ENCODE measurements at places on chromosomes 6 and 20.

DNA sequence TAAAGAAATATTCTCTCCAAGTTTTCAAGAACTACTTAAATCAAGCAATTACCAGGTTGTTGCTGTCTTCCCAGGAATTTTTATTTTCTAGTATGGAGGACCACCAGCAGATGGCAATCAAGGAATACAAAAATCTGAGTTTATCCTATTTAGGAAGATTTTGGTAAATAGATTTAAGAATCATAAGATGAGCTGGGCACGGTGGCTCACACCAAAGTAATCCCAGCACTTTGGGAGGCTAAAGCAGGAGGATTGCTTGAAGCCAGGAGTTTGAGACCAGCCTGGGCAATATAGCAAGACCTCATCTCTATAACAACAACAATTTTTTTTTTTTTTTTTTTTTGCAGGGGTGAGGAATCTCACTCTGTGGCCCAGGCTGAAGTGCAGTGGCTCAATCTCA, 19.3 kb upstream of the SEC63 start:
- no peak for DNase-seq

- DNase-seq, result no peak
Observed at GRCh38 chr20:44559302-44559701, 23.1 kb upstream of the PKIG start.

DNA sequence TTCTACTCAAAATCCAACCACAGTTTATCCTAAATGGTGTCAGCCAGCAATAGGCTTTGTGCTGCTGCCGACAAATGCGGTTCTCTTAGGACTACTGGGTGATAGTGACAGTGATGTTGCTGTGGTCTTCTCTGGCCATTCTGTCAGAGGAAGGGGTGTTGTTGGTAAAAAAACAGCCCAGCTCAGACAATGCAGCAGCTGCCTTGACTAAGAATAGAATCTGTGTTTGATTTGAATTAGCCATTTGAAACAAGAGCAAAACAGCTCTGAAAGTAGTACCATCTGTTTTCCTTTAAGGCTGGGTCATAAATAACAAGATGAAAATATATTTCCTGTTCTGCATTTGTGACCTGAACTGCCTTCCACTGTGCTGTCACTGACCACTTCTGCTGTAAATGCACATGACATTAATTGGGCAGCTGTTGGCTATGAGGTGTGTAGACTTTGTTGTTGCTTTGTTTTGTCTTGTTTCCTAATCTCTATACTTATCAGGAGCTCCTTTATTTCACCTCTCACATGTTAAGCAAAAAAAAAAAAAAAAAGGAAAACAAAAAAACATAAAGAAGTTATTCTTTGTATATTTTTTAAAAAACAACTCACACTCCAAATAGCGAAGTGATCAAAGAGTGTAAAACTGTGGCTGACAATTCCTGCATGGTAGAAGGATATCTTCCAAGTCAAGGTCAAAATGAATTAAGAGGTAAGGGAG, 497.8 kb upstream of the ARID1B start:
- DNase-seq, result no peak

GRCh38 chr6:37169496-37170272, at the start of gene PIM1:
PIM1 (plus strand) TSS chr6:37170152; CDS start chr6:37170576, 424 bp downstream.
- DNase-seq, result peak; percentile 99

DNA sequence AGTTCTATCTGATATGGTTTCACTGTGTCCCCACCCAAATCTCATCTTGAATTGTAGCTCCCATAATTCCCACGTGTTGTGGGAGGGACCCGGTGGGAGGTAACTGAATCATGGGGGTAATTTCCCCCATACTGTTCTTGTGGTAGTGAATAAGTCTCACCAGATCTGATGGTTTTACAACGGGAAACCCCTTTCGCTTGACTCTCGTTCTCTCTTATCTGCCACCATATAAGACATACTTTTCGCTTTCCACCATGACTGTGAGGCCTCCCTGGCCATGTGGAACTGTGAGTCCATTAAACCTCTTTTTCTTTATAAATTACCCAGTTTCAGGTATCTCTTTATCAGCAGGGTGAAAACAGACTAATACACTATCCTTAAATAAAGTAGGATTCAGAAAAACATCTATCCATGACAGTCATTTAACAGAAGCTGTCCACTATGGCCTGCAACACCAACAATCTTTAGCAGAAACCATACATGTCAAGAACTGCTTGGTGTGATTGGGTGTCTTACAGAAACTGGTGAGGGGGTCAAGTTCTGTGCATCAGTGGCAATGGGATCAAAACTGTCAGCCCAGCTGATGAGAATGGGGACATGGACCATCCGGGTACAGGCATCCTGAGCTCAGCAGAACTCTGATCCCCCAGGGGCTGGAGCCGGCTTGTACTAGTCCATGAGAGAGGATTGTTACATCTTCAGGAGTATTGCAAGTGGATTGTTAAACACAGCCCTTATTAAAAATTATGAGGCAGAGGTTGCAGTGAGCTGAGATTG, 59.2 kb downstream of the SCML4 start:
- DNase-seq, result no peak

- no peak for DNase-seq
Observed at GRCh38 chr20:25394276-25394675, 3.6 kb upstream of the ABHD12 start.

DNA sequence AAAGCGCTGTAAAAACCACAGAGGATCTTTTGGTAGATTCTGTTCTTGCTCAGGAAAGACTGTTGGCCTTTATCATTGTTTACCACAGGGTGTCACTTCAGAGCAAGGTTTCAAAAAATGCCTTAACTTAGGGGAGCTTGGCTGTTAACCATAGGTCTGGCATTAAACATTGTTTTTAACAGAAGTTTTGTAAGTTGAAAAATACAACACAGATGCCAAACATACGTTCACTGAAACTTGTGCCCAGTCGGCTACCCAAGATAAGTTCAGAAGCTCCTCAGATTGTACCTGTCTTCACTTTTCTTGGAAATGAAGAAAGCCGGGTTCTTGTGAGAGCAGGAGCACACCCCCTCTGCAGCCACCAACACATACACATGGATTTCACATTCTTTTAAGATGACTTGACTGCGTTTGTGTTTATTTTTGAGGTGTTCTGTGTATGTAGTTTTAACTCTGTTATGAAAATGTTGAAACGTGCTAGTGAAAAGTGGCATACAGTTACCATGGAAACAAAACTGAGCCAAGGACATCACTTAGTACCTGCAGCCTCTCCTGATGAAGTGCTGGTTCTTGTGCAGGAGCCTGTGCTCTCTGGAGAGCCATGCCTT, 64.9 kb downstream of the SYCP2L start:
- no peak for DNase-seq

GRCh38 chr6:158793432-158793831, 25.7 kb downstream of the EZR start:
- DNase-seq, result no peak

DNA sequence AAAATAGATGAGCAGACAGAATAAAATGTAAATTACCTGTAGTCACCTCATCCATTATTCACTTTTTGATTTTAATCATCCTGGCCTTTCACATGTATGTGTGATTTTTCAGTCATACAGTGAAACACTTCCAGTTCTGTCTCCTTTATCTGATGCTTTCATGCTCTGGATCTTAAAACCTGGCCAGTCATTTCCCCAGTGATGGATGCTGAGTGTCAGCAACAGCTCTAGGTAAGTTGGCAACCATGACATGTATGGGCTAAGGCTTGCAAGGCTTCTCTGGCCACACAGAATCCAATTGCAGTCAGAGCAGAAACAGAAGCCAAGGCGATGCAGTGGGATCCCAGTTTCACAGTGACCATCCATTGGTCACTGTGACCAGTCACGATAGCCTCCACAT, 35.8 kb downstream of the FBXO9 start:
- no peak for DNase-seq

DNA sequence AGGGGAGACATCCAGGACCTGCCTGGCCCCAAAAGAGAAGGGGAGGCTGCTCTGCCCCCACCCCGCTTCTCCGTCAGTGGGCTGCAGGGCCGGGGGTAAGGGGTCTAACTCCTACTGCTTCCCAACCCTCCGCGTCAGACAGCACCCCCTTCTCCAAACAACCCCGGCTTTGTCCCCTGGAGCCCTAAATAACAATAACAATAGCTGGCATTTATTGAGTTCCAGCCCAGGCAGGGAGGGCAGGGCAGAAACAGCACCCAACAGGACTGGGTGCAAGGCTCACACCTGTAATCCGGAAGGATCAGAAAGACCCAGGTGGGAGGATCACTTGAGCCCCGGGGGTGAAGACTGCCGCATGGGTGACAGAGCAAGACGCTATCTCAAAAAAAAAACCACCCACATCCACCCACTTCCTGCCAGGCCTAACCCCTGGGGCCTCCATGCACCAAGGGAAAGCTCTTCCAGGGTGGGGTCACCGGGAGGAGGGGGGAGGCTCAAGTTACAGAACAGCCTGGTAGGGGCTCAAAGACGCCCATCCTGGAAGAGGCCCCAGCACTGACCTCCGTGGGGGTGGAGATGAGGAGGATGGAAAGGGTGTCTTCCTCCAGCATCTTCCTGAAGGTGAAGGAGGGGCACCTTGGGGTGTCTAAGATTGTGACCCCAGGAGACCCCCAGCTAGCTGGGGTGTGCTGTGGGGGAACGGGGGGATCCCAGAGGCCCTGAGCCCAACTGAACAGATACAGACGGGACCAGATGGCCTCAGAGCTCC, 1.3 kb upstream of the FNDC11 start:
- no peak for DNase-seq

- no peak for DNase-seq
Observed at GRCh38 chr6:46652232-46652602, 401 bp downstream of the CYP39A1 start.

DNA sequence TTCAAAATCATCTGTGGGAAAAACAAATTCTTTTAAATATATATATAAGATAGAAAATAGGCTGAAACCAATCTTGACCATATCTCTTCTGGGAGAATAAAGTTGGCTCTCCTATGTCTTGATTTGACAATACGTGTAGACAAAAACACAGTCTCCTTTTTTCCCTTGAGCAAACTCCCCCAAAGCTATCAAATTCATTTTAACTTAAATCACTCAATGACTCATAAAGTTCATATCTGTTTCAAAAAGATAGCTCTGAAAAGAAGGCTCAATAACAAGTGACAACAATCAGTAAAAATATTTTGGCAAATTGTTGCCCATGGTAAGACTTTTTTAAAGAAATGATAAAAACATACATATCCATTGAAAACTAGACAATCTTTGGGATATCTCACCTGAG, 236.0 kb upstream of the TENT5A start:
- DNase-seq, result no peak

DNA sequence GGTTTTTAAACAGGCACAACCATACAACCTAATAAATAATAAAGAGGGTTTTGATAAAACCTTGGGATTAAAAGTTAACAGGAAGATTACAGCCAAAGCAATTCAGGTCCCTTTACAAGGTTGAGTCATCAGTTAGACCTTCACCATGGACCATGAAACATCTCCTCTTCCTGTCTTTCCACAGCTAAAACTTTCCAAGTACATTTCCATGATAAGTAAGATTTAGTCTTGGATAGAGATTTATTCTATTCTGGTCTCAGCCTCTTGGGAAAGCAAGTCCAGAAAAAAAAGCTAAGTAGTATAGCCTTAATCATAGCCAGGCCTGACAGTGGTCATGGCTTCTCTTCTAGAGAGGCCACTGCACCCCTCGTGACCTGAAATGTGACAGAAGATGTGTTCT, 2.9 kb upstream of the PRSS35 start:
- no peak for DNase-seq

- no peak for DNase-seq
Observed at GRCh38 chr6:104305206-104305605, 554.5 kb downstream of the HACE1 start.

GRCh38 chr6:169527306-169527705, 174.5 kb downstream of the WDR27 start:
- DNase-seq, result no peak

DNA sequence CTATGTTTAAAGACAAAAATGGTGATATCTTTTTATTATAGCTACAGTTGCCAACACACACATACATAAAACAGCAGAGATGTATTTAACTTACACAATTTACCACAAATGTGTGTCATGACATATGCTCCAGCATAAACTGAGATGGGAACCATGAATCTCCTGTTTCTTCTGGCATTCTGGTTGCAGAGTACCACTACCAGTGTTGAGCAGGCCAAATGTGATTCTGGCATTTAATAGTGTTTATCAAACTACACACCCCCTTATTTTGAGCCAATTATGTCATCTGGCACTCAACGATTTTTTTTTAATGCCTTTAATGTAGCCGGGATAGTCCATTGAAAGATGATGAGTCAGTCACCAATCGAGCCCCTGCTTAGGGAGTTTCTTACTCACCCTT, 59.0 kb upstream of the TPD52L1 start:
- DNase-seq, result no peak

- no peak for DNase-seq
Observed at GRCh38 chr6:22271081-22271480, 25.8 kb downstream of the PRL start.

- no peak for DNase-seq
Observed at GRCh38 chr6:70717038-70717801, 49.5 kb downstream of the SMAP1 start.

DNA sequence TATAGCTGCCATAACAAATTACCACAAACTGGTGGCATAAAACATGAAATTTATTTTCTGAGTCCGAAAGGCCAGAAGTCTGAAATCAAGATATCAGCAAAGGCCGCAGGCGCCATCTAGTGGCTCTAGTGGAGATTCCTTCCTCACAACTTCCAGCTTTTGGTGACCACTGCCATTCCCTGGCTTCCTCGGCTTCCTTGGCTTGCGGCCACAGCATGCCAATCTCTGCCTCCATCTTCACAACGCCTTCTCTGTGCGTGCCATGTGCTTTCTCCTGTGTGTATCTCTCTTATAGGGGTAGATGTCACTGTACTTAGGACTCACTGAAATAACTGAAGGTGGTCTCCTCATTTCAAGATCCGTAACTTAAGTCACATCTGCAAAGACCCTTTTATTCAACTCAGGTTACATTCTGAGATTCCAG, 5.4 kb upstream of the PLAGL1 start:
- DNase-seq, result no peak

DNA sequence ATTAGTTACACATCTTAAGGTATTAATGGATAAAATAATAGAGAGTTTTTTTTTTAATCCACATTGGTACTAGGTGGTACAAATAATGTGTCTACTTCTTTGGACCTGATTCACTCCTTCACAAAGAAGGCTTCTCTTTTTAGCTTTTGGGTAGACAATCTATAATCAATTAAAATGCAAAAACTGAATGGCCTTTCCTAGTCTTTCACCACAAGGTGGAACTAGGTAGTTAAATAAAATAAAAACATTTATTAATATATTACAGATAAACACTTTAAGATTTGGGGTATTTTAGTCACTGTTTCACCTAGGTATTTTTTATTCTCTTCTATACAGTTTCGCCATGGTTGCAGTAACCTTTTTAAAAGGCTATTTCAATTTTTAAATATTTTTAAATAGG, 68.3 kb upstream of the DST start:
- DNase-seq, result no peak

- no peak for DNase-seq
Observed at GRCh38 chr6:2986722-2987221, 12.9 kb upstream of the NQO2 start.
